ENCODE measurements at places on chromosomes 7 and 10.

- DNase-seq = no peak
These were observed 21.1 kb upstream of the FAM13C start for GRCh38 chr10:59383436-59383835.

GRCh38 chr7:65004575-65004974 is 1.9 kb downstream of the ERV3-1 start:
- no peak for DNase-seq

- no peak for DNase-seq
These were observed 102.4 kb downstream of the SVIL start for GRCh38 chr10:29532256-29532878.

- DNase-seq = no peak
These were observed 12.2 kb downstream of the GSAP start for GRCh38 chr7:77403957-77404356.

DNA sequence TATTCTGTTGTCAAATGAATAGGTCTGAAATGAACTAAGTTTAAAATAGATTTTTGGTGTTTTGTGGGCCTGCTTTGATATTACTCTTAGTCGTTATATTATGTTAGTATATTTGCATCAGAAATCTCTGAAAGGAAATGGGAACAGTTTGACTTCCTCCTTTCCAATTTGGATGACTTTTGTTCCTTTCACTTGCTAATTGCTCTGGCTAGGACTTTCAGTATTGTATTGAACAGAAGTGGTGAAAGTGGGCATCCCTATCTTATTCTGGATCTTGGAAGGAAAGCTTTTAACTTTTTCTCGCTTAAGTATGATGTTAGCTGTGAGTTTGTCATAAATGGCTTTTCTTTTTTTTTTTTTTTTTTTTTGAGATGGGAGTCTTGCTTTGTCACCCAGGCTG is 273.6 kb upstream of the DKK1 start:
- DNase-seq = no peak

Data from progenitor cell of endocrine pancreas (in vitro differentiated cells).